ENCODE measurements at places on chromosomes 4 and X.

DNA sequence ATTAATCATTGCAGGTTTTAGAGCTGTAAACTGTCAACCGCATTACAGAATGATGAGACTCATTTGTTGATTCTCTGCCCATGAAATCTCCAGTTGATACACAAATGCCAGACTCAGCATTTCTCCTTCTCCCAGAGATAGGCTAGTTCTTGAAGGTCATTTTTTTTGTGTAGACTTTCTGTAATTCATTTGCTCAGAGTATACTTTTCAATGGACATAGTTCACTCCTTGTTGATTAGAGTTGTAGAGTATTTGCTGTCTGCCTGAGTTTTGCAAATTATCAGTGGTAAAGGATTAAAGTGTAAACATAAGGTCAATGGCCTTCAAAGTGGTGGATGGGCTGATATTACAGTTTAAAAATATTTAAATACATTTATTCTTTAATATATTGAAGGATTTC is 15.2 kb upstream of the ALB start:
- DNase-seq, result no peak

GRCh38 chr4:85406185-85406584 is 68.8 kb upstream of the ARHGAP24 start:
- DNase-seq, result no peak

GRCh38 chr4:166311169-166311568 is 438.1 kb downstream of the TLL1 start:
- DNase-seq, result no peak

- DNase-seq, result no peak
Observed at GRCh38 chr4:7034262-7035081, 8.7 kb upstream of the TADA2B start.

DNA sequence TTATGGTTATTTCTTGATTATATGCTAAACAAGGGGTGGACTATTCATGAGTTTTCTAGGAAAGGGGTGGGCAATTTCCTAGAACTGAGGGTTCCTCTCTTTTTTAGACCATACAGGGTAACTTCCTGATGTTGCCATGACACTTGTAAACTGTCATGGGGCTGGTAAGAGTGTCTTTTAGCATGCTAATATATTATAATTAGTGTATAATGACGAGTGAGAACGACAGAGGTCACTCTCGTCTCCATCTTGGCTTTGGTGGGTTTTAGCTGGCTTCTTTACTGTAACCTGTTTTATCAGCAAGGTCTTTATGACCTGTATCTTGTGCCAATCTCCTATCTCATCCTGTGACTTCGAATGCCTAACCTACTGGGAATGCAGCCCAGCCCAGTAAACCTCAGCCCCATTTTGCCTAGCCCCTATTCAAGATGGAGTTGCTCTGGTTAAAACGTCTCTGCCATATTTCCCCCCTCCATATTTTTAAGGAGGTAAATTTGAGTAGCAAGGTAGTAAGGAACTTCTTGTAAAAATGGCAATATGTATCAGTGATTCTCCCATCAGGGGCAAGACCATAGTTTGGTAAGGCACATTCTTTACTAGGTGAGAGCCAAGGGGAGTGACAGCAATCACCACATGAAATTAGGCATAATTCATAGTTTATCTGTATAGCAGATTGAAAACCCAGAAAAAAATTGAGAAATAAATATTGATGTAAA is 2.6 kb downstream of the CXCL2 start:
- no peak for DNase-seq

DNA sequence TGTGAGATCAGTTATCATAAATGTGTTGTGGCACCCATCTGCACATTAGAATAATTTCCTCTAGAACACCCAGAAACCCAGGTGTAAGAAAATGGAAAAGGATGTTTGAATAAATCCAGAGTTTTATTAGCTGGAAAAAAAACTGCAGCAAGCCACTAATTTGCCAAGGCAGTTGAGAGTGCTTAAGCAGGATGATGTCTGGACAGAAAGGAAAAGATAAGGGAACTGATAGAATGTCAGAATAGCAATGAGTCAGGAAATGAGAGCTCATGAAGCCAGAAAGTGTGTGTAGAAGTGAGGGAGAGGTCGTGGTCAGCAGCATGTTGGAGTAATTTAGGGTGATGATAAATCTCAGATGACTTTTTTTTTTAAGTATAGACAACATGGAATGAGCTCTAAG is 15.2 kb upstream of the NEUROG2 start:
- no peak for DNase-seq

- no peak for DNase-seq
Observed at GRCh38 chrX:54818221-54818620, 10.7 kb downstream of the MAGED2 start.

GRCh38 chr4:102825261-102826091 is 1.9 kb downstream of the UBE2D3 start:
- peak; percentile 67 for DNase-seq

- no peak for DNase-seq
Observed at GRCh38 chr4:129282293-129282692, 186.3 kb downstream of the C4orf33 start.

- DNase-seq, result no peak
Observed at GRCh38 chrX:154373340-154374306, 811 bp downstream of the FLNA start.

GRCh38 chr4:155591738-155592143 is 74.9 kb upstream of the GUCY1A1 start:
- no peak for DNase-seq

GRCh38 chr4:44725726-44726037 is 674 bp downstream of the GNPDA2 start:
- no peak for DNase-seq

GRCh38 chrX:53479301-53479700 is 45.1 kb upstream of the HSD17B10 start:
- DNase-seq, result no peak

DNA sequence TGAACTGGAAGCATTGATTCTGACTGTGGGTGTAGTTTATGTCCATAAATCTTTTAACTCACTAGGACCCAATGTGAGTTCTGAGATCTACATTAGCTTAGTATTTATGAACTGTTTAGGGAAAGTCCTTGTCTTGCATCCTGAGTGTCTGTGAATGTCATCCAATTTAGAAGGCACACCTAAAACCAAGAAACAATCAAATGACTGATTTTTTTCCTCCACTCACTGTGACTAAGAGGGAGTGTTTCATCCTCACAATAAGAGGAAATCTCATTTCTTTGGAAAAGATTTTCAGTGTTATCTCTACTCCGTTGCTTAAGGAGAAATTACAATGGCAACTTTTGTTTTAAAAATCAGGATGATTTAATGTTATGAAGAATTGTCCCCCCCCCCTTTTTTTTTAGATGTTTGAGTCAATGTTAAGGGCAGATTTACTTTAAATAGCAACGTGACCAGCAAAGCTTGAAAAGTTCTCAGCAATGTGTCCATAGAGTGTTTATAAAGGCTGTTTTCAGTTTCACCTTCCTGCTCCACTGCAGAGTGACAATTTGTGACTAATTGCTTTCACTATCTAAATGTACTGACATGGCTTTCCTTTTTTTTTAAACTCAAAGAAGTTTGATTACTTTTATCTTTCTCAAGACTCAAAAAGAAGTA is 173.0 kb downstream of the SPCS3 start:
- peak; percentile 24 for DNase-seq

- DNase-seq, result no peak
Observed at GRCh38 chr4:40502220-40502619, 127.4 kb downstream of the RBM47 start.

GRCh38 chr4:142164767-142165500 is 528.6 kb downstream of the IL15 start:
- no peak for DNase-seq

DNA sequence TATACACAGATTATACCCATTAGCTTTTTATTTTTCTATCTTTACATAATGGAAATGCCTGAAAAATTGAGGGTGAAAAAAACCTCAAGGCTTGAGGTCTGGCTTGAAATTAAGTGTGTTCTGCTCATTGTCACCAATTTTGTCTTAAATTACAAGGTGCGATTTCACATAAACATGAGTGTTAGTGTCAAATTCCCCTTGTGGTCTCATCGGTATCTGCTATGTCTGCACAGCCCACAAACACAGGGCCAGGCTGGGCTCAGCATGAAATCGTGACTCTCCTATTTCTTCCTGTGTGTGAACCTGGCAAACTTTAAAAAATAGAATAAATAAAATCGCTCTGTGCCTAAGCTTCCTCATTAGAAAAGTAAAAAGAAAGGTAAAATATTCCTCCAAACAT is 109.1 kb downstream of the CRLF2 start:
- DNase-seq, result no peak

DNA sequence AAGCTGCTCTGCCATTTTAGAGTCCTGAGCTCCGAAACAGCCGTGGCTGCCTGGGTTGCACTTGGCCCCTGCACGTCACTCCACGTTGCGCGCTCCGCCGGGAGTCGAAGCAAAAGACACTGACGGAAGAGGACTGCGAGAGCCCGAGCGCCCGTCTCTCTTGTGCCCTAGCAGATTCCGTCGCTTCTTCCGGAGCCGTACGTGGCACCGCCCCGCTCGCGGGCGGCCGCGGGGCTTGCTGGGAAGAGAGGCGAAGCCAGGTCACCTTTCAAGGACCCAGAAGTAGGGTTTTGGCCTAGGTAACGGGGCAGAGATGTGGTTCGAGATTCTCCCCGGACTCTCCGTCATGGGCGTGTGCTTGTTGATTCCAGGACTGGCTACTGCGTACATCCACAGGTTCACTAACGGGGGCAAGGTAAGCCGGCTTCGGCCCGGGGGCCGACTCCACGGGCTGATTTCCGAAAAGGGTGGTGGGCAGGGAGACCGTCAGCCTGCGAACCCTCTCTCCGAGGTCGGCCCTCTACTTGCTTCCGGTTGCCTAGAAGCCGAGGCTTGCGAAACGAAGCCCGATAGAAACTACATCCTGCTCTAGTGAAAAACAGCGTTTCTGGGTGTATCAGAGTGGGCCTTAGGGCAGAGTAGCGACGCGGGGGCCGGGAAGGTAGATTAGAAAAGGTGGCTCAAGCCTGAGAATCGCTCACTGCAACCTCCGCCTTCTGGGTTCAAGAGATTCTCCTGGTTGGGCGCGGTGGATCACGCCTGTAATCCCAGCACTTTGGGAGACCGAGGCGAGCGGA is at the start of the genes NDUFA1 and RNF113A:
Gene NDUFA1, plus strand, starts transcription at position 234 of the 797 bp plus-strand sequence. Its CDS starts 80 bp downstream, at position 314.
Gene RNF113A, minus strand, starts transcription at position 135 of the 797 bp plus-strand sequence. Its CDS starts 120 bp downstream, at position 15.
- DNase-seq, result peak; percentile 52

DNA sequence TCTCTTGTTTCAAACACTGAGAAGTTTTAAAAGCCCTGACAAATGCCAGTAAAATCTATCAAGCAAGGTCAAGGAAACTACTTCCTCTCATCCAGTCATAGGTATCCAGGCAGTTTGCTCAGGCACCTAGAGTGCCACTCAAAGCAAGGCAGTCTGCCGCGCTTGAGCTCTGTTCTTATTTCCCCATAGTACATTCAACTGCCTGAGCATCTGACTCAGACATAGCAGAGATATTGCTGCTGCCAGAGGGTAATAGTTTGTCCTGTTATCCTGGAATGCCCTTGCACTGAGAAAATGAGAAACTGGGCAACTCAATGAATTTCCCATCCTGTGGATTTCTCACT is 16.1 kb upstream of the ATP8A1 start:
- DNase-seq, result peak; percentile 64

DNA sequence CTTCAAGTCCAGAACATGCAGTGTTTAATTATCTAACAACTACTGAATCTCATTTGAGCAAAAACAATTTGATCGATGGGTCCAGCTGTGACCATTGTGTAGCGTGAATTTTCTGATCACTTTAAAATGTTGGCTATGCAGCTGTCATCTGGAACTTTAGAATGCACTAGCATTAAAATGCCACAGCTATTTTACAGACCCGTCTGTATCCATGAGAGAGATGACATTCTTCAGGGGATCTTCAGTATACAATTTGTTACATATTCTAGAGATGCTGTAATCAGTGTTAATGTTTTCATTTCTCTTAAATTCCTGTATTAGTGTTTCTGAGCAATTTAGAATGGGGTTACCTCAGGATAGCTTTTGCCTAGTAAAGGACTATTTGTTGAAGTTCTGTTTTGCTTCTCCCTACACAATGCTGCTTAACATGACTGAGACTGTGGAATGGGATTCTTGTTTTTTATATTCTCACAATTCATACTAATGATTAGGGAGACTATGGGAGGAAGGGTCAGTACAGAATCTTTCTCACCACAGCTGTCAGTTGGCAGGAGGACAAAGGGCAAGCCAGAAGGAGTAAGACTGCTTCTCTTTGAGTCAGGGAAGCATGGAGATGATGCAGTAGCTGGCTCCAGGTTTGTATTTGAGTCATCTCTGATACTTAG is 13.2 kb upstream of the CTSO start:
- DNase-seq, result no peak

GRCh38 chr4:46270986-46271596 is 118.8 kb downstream of the GABRA2 start:
- peak; percentile 37 for DNase-seq

DNA sequence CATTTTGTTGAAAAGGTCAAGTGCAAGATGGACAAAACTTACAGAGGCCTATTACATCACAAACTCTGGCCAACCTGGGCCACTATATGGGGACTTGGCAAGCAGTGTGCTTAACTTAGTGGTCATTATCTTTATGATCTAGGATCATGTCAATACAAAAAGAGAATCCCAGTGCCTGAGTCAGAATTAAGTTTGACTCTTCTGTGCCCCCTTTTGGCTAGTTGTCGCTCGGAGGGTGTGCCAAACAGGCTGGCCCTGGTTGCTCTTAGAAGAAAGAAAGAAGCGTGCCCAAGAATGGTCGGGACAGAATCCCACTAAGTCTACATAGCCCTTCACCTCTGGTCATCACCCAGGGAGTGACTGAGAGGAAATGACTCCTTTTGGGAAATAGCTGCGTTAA is 100.1 kb downstream of the EIF4E start:
- DNase-seq, result no peak

DNA sequence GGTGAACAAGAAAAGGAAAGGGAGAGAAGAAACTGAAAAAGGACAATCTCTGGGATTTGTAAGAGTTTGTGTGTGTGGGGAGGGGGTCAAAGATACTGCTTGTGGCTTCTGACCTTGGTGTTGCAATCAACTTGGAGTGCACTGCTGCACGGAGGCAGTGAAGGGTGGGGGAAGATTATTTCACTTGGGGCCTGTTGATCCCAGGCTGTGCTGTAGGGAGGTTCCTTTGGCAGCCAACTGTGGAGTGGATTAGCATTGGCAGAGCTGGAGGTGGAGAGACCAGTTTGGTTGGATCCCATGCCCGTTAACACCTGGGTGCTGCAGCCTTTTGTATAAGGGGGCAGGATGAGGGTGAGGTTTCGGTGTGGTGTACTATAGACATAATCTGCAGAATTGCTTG is 38.2 kb downstream of the AFF1 start:
- no peak for DNase-seq

DNA sequence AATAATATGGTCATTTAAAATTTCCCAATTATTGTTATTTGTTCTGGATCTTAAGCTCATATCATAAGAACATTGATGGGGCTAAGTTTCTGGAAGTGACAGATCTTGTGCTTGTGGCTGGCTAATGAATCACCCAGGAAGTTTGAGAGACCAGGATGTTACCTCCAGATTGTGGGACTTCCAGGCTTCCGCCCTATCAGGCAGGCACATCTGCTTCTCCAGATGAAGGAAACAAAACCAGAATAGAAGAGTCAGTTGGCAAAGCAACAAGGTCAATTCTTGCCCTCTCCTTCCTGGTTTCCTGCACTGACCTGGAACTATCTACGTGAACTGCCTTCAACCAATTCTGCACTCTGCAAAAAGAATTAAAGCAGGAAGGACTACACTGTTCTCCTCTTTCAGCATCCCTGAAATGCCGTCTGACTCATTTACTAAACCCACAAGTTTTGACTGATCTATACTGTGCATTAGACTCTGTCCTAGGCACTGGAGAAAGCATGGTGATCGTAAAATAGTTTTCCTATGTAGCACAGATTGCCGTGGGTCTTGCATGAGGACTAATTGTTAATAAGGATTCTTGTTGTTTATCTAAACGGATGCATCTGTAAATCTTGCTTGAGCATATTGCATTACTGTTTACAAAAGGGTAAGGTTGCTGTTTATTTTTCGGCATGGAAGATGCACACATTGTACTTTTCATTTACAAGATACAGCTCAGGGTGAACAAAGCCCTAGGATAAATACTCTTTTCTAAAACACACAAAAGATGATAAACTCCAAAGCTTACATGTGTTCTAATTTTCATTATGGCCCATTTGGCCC is 74.6 kb downstream of the AMELX start:
- DNase-seq, result peak; percentile 75
